ENCODE measurements at places on chromosomes 6 and 20.

- DNase-seq, result peak; percentile 45
Measured at GRCh38 chr6:35919827-35920751, 809 bp downstream of the SRPK1 start.

DNA sequence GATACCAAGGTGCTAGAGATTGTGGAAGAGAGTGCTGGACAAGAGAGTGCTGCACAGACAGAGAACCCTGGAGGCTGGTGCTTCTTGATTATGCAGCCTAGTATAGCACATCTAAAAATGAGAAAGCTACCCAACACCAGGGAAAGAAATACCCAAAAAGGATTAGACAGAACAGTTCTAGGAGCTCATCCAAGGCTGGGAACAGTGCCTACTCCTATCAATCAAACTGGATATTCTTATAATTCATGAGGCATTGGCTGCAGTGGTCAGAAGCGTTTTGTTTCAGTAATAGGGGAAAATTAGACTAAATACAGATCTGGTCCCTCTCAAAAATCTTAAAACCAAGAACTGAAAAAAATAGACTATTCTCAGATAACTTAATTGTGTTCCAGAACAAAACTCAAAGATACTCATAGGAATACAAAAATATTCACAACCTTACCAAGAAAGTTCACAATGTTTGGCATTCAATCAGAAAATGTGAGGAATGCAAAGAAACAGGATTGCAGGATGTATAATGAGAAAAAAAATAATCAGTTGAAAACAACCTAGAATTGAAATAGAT lies 222.9 kb downstream of the EPHA7 start:
- DNase-seq, result no peak

GRCh38 chr20:3818155-3819151 lies 1.9 kb upstream of the AP5S1 start:
- peak; percentile 56 for DNase-seq

DNA sequence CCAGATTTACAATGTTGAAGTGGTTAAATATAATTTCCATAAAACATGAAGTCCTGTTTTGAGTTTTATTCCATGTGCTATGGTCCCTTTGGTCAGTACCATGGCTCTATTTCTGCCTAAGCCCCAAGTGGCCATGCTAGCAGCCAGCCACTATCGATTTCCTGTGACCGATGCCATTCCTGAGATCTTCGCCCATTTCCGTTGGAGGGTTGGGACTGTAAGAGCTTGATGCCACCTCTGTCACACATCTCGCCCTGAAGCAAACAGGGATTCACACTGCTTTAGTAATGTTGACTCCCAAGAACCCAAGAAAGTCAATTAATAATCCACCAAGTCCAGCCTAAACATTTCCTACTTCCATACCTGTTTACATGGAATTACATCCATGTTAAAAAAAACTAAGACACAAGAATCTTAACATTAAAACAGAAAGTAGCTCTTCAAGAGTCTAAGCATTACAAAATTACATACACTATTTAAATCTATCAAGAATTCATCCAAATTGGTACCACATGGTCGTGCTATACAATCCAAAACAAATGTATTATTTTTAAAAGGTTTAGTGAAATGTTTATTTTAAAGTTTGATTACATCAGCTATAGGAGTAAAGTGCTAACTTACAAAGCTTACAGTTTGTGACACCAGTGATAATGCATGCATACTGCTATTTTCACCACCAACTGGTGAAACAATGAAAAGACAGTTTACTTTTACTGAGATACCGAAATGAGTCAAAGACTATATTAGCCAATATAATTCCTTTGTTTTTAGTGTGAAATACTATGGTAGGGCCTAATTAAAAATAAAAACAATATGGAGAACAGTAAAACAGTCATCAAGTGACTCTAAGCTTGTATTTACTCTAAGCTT lies 2.5 kb downstream of the RBM39 start:
- DNase-seq, result no peak

- DNase-seq, result no peak
Measured at GRCh38 chr6:136961848-136962247, 39.7 kb downstream of the SLC35D3 start.

DNA sequence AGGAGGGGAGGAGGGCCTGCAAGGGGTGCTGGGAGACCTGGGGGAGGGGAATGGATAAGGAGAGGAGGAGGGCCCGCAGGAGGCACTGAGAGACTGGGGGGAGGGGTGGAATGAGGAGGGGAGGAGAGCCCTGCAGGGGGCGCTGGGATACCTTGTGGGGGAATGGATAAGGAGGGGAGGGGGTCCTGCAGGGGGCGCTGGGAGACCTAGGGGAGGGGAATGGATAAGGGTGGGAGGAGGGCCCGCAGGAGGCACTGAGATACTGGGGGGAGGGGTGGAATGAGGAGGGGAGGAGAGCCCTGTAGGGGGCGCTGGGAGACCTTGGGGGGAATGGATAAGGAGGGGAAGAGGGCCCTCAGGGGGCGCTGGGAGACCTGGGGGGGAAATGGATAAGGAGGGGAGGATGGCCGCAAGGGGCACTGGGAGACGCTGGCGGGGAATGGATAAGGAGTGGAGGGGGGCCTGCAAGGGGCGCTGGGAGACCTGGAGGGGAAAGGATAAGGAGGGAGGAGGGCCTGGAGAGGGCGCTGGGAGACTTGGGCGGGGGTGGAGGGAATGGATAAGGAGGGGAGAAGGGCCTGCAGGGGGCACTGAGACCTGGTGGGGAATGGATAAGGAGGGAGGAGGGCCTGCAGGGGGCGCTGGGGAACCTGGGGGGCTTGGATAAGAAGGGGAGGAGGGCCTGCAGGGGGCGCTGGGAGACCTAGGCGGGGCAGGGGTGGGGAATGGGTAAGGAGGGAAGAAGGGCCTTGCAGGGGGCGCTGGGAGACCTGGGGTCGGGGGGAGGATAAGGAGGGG lies 1.3 kb upstream of the CTCFL start:
- DNase-seq, result no peak

Data from H54 (cell line).